ENCODE measurements at places on chromosomes 6 and 20.

- no peak for DNase-seq
Observed at GRCh38 chr6:41467061-41467460, 79.1 kb upstream of the FOXP4 start.

GRCh38 chr6:17031961-17032360 is 69.9 kb upstream of the STMND1 start:
- DNase-seq: no peak

GRCh38 chr6:138830248-138830647 is 34.4 kb downstream of the ECT2L start:
- no peak for DNase-seq

DNA sequence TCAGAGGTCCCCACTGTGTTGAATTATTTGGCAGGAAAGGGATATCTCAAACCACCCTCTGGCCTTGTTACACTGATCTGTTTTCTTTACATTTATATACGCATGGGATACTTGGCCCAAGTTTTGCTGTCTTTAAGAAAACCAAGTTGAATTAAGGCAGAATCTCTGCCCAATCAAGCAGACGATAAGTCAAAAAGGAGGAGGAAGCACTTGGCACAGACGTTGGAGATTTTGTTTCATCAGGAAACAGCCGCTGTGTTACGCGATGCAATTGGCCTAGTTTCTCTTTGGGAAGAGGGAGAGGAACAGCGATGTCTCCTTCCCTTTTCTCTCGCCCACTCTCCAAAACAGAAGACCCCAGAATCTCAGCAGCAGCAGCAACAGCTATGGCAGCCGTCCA is 20.2 kb upstream of the NAA20 start:
- DNase-seq: no peak

DNA sequence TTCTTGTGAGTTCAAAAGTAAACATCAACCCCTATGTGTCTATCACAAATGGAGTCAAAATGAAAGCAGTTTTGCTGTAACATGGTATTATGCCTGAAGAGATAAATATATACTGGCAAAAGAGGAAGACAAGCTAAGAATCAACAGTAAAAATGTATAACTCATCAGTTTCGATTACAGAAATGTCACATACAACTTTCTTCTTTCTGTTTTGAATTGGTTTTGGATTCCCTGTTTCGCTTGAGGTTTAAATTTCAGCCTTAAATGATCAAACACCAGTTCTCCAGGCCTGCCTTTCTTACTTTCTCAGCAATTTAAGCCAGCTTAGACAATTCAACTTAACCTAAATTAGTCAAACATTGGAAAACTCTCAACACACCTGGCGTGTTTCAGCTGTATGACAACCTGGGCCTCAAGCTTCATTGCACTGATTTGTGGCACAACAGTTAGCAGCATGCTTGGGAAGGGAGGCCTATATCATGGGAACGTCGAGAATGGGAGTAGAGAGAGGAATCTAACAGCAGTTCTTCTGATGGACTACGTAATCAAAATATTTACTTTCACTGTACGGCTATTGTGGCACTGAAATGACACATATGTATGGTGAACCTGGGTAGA is 51.9 kb upstream of the MARCKS start:
- DNase-seq: no peak

- DNase-seq: no peak
Observed at GRCh38 chr6:109121411-109121810, 26.1 kb downstream of the CEP57L1 start.

GRCh38 chr20:50499938-50500337 is 10.2 kb upstream of the PTPN1 start:
- DNase-seq: no peak

DNA sequence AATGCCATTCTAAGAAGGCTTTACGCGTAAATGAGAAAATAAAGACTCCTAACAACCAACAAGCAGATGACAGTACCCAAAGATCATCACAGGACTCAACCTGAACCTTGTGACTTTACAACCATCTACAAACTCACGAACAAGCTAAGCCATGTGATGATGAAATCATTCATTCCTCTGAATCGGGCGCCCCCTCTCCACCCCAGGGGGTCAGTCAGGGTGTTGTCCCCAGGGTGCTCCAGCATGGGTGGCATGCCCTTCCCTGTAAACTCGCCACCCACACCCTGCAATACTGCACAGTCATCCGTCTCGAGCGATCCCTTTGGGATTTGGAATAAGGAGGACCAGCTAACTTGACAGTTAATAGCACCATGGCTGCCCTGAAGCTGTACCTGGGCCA is 12.6 kb downstream of the SERPINB6 start:
- DNase-seq: no peak

GRCh38 chr6:14750059-14750661 is 495.7 kb upstream of the JARID2 start:
- DNase-seq: no peak

GRCh38 chr6:163955756-163956155 is 541.2 kb downstream of the QKI start:
- DNase-seq: no peak

DNA sequence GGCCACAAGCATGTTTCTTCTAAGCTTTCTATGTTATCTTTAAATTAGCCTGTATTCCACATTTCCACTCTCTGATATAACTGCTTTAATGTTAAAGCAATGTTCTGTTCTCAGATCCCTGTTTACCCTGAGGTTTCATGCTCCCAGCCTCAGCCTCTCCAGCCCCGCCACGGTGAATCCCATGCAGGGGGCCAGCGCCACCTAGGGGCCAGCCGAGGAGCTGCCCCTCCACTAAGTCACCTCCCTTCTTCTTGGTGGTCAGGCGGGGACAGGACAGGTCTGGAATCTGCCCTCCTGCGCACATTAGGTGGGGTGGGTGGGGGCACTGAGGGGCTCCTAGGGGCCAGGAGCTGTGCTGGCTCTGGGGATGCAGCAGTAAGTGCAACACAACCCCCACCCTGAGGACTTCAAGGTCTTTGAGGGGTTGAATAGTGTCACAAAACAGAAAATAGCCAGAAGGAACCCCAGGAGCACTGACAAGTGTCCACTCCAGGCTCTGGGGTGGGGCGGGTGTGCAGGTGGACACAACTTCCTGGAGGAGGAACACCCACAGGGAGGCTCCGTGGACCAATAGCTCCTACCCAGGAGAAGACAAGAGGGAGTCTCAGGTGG is 61.6 kb downstream of the RAB44 start:
- DNase-seq: peak; percentile 32

GRCh38 chr6:125910527-125910926 is 46.0 kb upstream of the HINT3 start:
- DNase-seq: no peak

GRCh38 chr6:24897186-24897585 is 38.6 kb downstream of the RIPOR2 start:
- no peak for DNase-seq

DNA sequence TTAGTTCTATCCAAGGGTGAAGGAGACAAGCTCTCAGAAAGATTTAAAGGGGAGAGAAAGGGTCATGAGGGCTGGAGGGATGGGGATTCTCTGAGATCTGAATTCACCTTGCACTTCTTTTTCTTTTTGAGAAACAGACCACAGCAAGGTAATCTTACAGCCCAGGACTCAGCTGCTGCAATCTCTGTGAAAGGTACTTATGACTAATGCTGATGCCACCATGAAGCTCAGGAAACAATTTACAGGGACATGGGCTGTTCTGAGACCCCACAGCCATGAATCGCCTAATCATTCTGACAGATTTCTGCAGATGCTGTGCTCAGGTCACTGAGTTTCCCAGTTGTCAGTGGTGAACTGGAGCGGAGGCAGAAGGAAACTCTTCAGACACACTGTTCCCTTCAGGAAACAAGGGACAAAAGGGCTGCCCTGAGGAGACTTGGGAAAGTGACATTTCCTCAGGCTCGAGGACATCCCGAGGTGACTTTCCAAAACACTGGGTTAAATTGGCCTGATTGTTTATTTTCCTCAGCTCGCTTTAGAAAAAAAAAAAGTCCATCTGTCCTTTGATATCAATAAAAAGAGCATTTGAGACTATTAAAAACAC is 103.8 kb upstream of the PLCB4 start:
- no peak for DNase-seq

DNA sequence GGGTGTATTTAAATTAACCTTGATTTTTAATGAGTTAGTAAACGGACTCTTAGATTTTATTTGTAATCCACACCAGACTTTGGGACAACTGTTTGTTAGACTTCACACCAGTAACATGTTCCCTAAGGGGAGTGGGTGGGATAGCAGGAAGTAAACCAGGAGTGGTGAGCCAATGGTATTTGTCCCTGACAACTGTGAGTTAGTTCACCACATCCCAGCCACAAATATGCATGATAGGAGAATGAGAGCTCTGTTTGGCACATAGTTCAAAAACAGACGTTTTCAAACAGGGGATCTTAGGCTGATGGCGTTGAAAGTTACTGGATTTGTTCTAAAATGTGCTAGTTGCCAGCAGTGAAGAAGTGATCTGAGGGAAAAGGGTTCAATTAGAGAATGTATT is 18.7 kb upstream of the COL10A1 start:
- DNase-seq: no peak

DNA sequence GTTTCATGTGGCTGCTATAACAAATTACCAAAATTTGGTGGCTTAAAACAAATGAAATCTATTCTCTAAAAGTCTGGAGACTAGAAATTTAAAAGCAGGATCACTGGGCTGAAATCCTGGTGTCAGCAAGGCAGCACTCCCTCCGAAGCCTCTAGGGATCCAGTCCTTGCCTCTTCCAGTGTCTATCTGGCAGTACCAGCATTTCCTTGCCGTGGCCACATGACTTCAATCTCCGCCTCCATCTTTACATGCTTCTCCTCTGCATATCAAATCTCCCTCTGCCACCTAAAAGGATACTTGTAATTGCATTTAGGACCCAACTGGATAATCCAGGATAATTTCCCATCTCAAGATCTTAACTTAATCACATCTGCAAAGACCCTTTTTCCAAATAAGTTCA is 30.2 kb downstream of the ARHGAP18 start:
- DNase-seq: no peak

DNA sequence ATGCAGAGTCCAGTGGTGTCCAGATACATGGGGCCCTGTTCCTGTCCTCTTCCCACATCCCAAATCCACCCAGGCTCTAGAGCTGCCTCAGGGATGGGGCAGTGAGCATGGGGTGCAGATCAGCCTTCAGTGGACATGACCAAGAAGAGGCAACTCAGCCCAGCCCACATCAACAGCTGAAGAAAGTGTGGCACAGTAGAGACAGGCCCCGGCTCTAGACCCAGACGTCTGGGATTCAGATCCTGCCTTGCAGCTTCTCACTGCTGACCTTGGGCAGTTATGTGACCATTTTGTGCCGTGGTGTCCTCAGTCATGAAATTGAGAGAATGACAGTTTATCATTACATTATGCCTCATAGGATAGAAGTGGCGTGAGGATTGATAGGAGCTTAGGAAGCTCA is 54.6 kb upstream of the CST7 start:
- no peak for DNase-seq

DNA sequence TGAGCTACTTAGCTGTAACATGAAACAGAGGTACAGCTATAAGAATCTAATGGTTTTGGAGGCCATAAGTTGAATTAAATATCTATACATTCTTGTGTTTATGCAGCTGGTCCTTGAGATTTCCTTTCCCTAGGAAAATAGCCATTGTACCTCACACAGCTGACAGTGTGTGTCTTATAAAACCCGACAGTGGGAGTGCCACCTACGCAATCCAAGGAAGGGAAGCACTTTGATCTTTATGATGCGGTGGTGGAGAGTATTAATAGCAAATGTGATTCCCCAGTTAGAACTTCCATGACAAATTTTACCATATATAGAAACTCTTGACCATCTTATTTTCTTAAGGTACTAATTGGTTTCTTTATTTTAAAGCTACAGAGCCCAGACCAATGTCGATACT is 149.5 kb downstream of the TMEM200A start:
- DNase-seq: no peak
